Activated gamma-delta T cell treated with Interleukin-2 at 50 U/mL for 16 hours (primary cell): ENCODE measurements at places on chromosomes 5 and 9.

DNA sequence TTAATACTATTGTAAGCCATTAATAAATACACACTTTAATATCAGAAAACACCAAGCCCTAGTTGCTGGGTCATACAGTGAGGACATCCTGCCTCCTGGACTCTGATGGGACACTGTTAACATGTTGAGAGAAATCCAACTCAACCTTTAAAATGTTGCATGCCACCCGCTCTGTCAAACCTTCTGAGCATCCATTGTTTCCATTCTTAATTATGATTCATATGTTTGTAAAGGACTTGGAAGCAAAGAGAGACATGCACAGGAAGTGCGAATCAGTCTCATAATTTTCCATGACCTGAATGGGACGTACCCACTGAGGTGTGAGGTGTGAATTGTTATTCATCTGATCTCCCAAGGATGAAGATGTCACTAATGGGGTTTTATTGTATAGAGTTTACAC is 186.4 kb downstream of the CAAP1 start:
- DNase-seq: no peak

DNA sequence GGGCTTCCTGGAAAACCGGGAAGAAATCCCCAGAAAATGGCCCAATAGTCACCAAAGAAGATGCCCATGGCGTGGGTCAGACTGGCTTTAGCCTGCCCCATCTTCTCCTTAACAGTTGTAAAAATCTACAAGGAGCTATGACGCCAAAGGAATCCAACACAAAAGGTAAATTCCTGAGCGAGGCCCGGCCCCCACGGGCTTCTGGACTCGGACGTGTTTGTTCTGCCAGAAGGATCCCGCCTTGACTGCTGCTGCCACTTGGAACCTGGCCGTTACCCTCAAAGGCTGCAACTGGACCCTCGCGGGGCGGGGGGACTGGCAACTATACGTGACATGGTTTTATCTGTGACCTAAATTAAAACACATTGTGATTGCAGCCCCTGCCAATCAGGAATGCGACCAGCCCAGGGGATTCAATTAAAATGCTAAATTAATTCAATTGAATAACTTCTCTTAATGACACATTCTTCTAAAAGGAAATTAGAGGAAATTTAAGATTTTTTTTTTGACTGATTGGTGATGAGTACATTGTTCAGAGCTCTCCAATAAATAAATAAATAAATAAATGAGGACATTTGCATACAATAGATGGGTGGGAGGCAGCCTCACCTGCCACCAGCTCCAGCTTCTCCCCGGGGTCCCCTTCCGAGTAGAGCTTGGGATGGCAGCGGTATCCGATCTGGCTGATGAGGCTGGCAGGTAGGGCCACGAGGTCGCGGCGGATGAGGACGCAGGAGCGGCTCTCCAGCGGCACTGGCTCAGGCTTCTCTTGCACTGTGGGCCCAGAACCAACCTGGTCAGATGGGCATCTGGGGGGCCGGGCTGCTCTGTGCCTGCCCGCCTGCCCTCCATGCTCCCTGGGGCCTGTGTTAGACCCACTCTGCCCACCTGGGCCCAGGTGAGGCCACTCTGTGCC is 54.7 kb upstream of the UBAC1 start:
- DNase-seq: no peak

GRCh38 chr5:173972925-173973615 is 15.9 kb upstream of the C5orf47 start:
- DNase-seq: peak; percentile 73

DNA sequence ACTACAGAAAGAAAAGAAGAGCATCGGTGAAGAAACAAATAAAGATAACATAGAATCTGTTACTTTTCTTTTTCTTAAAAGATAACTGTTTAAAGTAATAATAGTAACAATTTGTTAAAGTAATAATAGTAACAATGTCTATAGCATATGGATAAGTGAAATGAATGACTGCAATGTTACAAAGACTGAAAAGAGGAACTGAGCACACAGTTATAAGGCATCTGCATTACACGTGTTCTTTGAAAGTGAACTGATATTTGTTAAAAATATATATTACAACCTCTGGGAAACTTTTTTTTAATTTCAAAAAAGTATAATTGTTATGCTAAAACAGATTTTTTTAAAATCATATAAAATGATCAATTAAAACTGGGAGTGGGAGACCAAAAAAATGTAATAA is 88.4 kb upstream of the FST start:
- no peak for DNase-seq

- DNase-seq: no peak
Observed at GRCh38 chr5:124342584-124342983, 403.9 kb downstream of the ZNF608 start.

- no peak for DNase-seq
Observed at GRCh38 chr5:30040488-30041118, 1152.9 kb upstream of the CDH6 start.

- no peak for DNase-seq
Observed at GRCh38 chr5:141870871-141871270, 7.3 kb downstream of the PCDH1 start.

DNA sequence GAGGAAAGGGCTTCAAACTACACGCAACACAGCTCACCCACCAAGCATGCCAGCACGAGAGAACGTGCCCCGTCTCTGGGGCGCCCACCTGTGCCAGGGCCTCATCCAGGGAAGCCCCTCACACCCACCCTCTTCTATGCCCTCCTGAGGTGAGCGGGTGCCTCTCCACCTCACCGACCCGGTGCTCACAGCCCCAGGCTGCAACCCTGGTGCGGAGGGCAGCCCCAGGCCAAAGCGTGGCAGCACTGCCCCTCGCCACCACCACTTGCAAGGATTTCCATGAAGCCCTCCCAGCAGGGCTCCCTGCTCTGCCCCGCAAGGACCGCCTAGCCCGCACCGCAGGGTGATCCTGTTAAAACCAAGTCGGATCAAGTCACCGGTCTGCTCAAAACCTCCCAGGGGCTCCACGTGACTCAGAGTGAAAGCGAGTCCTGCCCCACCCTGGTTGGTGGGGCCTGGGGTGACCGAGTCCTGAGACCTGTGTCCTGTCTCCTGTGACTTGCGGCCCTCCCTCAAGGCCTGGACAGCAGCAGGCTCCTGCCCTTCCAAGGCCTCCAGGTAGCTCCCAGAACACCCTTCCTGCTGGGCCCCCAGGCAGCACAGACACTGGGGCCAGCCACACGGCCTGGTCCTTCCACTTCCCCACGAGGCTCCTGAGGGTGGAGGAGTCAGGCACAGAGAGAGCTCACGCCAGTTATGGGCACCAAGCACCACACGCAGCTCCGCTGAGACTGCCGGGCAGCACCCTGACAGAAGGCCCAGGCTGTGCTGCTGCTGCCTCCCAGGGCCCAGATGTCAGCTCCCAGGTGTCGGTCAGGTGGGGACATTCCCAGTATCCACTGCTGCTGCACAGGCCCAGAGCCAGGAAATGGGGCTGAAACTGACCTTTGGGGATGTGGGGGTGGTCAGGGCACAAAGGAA is 12.7 kb downstream of the BRD3 start:
- no peak for DNase-seq

DNA sequence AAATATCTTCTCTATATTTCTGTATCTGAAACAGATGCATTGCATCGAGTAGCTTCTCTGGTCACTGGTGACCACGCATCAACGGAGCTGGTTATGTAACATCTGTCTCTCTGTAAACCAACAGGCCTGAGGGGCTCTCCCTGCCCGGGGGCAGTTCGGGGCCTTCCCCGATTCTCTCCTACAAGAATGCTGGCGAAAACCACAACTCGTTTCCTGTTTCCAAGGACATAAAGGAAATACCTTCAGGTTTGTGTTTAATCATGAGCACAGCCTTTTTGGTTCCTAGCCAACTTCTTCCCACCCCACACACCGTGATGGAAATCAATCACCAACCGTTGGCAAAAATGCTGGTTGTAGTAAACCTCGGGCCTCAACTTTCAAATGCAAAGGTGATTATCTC is 25.1 kb downstream of the GDNF start:
- DNase-seq: no peak

- peak; percentile 50 for DNase-seq
Observed at GRCh38 chr5:171984748-171985419, 21.6 kb downstream of the FBXW11 start.

- DNase-seq: no peak
Observed at GRCh38 chr5:59538750-59539121, 354.8 kb downstream of the PDE4D start.

GRCh38 chr5:173762045-173762444 is 126.1 kb upstream of the CPEB4 start:
- no peak for DNase-seq

DNA sequence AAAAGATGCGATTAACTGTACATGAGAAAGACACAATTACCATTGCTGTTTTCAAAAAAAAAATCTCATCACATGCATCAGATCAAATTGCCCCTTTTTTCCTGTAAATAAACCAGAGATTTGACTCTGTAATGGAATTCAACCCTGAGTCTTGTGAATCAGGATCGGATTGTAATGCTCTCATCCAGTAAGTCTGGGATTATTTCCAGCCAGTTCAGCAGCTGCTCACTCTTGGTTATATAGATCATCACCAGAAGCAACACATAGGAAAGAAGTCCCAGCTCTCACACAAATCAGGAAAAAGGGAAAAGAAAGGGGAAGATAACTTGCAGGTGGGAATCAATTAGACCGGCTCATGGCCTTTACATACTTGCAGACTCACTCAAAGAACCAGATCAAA is 97.8 kb upstream of the SPOCK1 start:
- DNase-seq: no peak

DNA sequence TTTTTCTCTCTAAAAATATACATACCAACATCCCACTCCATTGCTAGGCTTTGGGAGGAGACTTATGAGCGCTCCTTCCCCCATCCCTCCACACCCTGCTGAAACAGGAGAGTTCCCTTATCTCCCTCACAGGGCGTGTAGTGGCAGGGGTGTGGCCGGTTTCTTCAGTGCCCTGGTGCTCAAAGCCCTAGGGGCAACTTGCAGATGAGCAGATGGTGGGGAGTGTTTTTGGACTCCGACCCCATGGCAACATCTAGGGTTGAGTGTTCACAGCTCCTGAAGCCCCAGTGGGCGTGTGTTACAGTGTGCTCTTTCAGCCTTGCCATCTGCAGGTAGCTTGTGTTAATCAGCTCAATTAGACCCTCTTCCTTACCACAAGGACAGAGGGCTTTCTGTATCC is 409.5 kb downstream of the MAT2B start:
- DNase-seq: no peak

GRCh38 chr5:128263357-128263756 is 179.8 kb downstream of the SLC12A2 start:
- no peak for DNase-seq

DNA sequence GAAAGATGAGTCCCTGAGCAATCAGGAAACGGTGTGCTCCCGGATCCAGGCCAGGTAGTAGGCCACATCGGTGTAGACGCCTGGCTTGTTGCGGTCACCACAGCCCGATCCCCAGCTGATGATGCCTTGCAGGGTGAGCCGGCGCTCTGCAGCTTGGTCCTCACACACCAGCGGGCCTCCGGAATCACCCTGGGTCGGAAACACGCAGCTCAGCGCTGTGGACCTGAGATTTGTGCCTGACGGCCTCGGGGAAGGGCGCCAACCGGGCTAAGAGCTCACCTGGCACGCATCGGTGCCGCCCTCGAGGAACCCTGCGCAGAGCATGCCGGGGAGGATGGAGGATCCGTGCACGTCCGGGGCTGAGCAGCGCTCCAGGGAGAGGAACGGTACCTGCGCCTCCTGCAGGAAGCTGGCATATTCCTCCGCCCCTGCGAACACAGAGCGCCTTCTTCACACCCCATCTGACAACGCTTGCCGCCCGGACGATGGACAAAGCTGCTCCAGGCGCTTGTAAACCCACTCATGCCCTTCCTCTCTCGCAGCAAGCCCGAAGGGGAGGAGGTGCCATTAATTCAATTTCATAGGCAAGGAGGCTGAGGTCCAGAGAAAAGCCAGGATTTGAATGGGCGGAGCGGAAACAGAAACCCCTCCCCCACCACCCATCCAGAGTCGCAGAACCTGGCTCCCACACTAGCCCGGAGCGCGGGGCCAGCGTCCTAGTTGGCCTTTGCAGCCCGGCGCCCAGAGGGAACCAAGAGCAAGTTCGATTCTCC is 2.0 kb upstream of the PFN3 start:
- peak; percentile 60 for DNase-seq

GRCh38 chr9:133689151-133689763 is 48.9 kb downstream of the SARDH start:
- DNase-seq: no peak

DNA sequence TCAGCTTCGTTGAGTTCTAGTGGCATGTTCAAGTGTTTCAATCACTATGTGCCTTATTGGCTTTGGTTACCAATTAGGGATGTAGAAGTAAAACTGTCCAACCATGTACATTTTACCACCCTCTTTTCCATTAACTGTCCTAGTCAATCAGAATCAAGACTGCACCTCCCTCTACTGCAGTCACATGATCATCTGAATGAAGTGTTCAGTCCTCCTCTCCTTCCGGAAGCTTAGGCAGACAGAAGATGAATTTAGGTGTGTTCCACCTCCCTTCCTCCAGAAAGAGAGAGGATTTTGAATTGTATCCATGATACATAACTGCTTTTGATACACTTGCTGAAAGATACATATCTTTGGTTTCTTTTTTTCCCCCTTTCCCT is 133.7 kb downstream of the ERCC6L2 start:
- DNase-seq: no peak

DNA sequence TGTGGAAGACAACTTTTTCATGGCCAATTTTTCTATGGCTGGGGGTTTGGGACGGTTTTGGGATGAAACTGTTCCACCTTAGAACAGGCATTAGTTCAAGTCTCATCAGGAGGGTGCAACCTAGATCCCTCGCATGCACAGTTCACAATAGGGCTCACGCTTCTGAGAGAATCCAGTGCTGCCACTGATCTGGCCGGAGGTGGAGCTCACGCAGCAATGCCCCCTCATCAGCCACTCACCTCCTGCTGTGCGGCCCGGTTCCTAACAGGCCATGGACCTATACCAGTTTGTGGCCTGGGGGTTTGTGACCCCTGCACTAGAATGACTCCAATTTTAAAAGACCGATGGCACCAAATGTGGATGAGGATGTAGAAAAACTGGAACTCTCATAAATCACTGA is 127.2 kb upstream of the IER5L start:
- DNase-seq: peak; percentile 0

DNA sequence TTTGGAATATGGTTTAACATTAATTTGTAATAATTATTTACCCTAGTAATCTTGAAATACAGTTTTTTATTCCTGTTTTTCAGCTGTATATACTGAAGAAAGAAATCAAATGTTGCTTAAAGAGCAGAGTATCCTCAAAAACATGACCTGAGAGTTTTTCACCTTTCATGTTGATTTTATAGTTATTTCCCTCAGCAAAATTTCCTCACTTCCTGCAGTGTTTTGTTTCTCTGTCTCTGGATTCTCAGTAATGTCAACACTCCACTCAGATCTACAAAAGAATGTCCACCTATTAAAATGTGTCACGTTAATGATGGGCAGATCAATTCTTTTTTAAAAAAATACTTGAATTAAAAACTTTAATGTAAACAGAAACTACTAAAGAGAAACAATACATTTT is 398.3 kb downstream of the ANXA1 start:
- DNase-seq: no peak

- no peak for DNase-seq
Observed at GRCh38 chr9:136089697-136090045, 5.4 kb downstream of the NACC2 start.
